NCI-H1417 (cell line): ENCODE measurements at places on chromosomes 12 and 14.
A peak's percentile ranks its signal among the peaks of the same experiment; 100 is the strongest.

GRCh38 chr14:105447651-105448640 lies 26.7 kb upstream of the CRIP2 start:
- DNase-seq: no peak

- DNase-seq: peak; percentile 70
Measured at GRCh38 chr12:18546399-18546798, 191.4 kb downstream of the PLCZ1 start.

DNA sequence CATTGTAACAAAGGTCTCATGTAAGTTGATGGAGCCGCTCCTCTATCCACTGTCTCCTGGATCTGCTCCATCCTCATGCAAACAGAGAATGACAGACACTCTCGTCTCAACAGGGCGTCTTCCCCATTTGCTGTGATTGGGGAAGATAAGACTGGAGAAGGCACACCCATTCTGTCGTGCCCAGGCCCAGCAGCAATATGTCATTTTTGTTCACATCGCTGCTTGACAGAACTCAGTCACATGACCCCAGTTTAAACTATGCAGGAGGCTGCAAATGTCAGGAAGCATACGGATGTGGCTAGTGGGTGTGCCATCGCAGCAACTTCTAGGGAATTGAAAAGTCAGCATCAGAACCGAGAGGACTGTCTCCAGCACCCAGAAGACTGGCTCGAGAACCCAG lies 290.5 kb downstream of the TMEM132D start:
- DNase-seq: no peak

DNA sequence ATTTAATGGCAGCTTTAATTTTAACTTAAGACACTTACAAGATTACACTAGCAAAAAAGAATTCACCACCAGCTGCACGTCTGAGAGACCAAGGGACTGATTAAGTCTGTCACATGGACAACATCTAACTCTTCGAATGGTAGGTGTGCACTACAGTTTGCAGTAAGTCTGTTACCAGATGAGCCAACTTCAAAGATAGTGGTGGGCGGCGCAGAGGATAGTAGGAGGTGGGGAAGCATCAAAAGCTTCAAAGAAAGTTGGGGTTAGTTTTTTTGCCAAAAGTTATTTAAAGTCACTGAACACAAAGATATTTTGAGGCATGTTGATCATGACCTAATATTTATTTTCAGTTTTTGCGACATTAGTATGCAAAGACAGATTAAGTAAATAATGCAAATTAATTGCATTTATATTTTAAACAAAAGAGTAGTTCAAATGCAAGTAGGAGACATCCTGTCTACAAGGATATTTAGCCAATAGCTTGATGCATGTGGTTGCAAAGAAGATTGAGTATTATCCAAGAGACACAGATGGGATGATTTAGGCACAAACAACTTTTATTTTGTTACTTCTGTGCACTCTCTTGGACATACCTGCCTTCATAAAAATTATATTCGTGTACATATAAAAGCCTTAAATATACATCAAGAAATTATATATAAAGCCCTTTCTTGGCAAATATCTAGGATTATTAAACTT lies 327.7 kb downstream of the BMP4 start:
- DNase-seq: no peak

DNA sequence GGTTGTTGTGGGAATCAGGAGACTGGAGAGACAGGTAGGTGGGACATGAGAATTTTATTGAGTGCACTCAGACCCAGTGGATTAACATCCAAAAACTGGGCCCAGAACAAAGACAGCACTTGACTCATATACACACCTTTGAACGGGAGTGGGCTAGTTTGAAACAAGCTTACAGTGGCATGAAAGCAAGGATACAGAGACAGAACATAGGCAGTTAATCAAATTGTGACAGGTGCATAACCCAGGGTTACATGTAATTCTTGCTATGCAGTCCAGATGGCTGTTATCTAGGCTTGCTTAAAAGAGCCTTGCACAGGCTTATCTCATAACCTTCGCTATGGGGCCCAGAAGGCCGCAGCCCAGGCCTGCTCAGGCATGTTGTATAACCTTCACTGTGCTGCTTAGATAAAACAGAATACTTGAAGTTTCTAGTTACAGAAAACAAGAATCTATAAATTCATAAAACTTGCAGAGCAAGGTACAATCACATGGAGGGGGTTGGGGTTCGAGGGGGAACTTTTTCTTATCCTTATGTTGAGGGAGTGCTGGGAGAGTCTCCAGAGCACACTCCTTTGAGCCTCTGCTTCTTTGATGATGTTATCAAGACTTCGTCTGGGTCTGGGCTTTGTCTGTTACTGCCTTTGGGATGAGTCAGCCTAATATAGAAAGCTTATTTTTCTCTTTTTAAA lies 81.7 kb downstream of the TNFAIP2 start:
- DNase-seq: no peak

GRCh38 chr12:79056775-79057174 lies 192.2 kb downstream of the SYT1 start:
- DNase-seq: no peak

DNA sequence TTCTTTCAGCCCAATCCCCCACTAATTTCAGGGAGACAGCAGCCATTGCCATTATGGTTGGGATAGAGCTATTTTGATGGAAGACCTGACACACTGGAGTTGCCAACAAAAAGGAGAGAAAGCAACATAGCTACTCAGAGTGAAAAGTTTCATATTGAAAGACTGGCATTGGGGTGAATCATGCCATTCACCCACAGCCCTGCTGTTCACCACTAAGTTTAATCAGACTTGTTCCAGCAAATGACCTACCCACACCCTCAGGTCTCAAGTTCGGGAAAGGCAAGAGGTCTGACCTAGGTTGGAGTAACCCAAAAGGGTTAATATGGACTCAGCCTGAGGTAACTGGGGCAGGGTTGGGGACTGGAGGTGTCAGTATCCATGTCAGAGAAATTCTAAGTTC lies 169.2 kb downstream of the PAWR start:
- no peak for DNase-seq

- DNase-seq: no peak
Measured at GRCh38 chr14:61418746-61419145, 97.4 kb downstream of the PRKCH start.
